ENCODE measurements at places on chromosomes 1 and 21. TPM values are rescaled to one million over a fixed set of nuclear protein-coding genes. Genes with fewer than 3 reads are reported as not detected.

The KLF17 gene
- total RNA-seq: not detected

The SPRR2E gene
- not detected for total RNA-seq

The CD34 gene
- not detected for total RNA-seq

The GJB3 gene
- not detected for total RNA-seq

The CAPN2 gene
- total RNA-seq: 70.0 TPM

Data from naive thymus-derived CD8-positive, alpha-beta T cell (primary cell).